GDM1 (cell line): ENCODE measurements at places on chromosomes 2 and 18.

GRCh38 chr2:225600865-225601264 lies 201.4 kb downstream of the NYAP2 start:
- no peak for DNase-seq

GRCh38 chr18:36862182-36862581 lies 33.3 kb downstream of the KIAA1328 start:
- DNase-seq, result no peak

- DNase-seq, result no peak
Measured at GRCh38 chr2:120899771-120900170, 164.1 kb downstream of the GLI2 start.

- no peak for DNase-seq
Measured at GRCh38 chr18:79164706-79165105, 95.5 kb downstream of the ATP9B start.

DNA sequence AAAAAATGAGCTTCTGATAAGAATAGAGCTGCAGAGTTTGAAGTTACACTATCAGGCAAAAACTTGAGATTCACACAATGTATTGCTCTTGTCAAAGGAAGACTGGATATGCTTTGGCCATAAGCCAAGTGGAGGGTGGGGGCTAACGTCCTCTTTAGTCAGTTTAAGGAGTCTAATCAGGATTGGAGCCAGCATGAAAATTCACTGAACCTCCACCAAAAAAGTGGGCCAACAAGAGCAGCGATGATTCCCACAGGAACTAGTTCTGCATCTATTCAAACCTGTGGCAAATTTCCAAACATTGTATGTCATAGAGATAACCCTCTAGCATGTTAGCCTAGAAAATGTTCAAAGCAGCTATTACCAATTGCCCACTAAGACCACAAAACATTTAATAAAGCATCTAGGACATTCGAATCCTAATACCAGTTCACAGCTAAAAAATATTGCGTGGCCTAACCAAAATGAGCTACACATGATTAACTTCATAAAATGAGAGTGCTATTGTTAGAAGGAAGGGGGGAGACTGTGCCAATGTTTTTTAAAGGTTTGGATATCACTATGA lies 43.5 kb upstream of the TMEM247 start:
- DNase-seq, result no peak

- DNase-seq, result no peak
Measured at GRCh38 chr2:39491653-39492052, 54.6 kb upstream of the MAP4K3 start.

DNA sequence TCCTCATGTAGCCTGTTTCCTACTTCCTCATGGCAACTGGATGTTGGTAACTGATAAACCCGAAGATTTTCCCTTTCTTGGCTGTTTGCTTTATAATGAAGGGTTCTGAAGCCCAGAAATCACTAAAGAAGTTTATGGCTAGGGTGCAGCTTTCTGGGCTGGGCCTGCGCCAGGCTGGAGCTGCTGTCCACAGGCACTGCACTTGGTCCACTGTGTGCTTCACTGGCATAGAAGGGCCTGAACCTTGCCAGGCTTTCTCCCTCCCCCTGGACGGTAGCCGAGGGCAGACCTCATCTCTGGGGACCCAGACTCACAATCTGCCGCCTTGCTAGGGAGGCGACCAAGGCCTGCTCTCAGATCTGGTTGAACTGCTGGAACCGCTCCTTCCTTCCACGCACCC lies 133.3 kb upstream of the SPRED2 start:
- no peak for DNase-seq

GRCh38 chr2:179020156-179020750 lies 29.7 kb downstream of the CCDC141 start:
- peak; percentile 31 for DNase-seq

GRCh38 chr2:222017252-222017850 lies 281.4 kb downstream of the PAX3 start:
- no peak for DNase-seq

DNA sequence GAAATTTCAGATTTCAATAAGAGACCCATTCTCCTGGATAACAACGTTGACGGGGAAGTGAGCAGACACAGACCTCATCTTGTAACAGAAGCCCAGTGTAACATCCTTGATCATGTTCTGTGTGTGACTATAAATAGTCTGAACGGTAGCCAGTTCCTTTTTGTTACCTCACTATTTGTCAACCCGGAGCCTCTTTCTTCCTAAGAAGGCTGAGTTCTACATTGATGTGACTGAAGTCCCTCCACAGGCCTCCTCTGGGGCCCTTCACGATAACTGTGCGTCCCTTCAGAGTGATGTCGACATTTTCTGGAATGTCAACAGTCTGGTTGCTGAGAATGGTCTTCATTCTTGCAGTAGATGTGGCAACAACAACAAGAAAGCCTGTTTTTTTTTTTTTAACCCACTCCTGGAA lies 6.3 kb upstream of the PLEKHM3 start:
- DNase-seq, result no peak

GRCh38 chr2:172945510-172945850 lies 130.2 kb upstream of the MAP3K20 start:
- no peak for DNase-seq

DNA sequence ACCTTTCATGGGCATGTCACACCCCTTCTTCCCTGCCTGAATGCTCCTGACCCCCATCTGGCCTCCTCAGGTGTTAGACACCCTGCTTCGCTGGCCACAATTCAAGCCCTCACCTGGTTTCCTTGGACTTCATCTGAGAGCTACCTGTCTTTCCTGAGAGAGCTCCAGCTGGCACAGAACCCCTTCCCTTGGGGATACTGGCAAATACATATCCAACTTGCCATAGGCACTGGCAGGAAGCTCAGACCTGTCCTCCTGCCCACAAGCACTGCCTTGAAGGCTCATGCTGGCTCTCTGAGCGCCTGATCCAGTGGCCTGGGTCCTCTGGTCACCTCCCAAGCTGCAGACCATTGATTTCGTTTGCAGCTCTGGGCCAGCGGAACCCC lies 74.1 kb upstream of the MAP4K3 start:
- DNase-seq, result no peak
